ENCODE measurements at places on chromosomes 3 and 15. TPM values are rescaled to one million over a fixed set of nuclear protein-coding genes. Genes with fewer than 3 reads are reported as not detected.

PPM1L gene
- total RNA-seq: 24.2 TPM

TNFAIP8L3 gene
- total RNA-seq: 9.7 TPM

DNAH12 gene
- total RNA-seq: 0.37 TPM

EPHA3 gene
- total RNA-seq: 158 TPM

GATA2 gene
- 19.2 TPM for total RNA-seq

SLC12A8 gene
- 2.9 TPM for total RNA-seq

TM6SF1 gene
- 5.7 TPM for total RNA-seq

PCYT1A gene
- 43.0 TPM for total RNA-seq

FES gene
- total RNA-seq: 27.0 TPM

A4GNT gene
- total RNA-seq: not detected

TIMP4 gene
- 1.3 TPM for total RNA-seq

CHDH gene
- total RNA-seq: 0.58 TPM

DUOXA2 gene
- total RNA-seq: 0.42 TPM

COL6A5 gene
- 6.1 TPM for total RNA-seq

RBPMS2 gene
- 4.0 TPM for total RNA-seq

LACTB gene
- total RNA-seq: 14.4 TPM

GPR27 gene
- total RNA-seq: 2.7 TPM

HRG gene
- total RNA-seq: not detected

TUSC7 gene
- not detected for total RNA-seq

GOLGA6D gene
- not detected for total RNA-seq

DAZL gene
- total RNA-seq: not detected

ADAMTSL3 gene
- total RNA-seq: 56.9 TPM

P2RY13 gene
- total RNA-seq: 2.3 TPM

SKOR1 gene
- total RNA-seq: 0.21 TPM

AGTR1 gene
- total RNA-seq: 8.1 TPM

TMC3 gene
- total RNA-seq: 0.95 TPM

STRIT1 gene
- total RNA-seq: 1.4 TPM

ULK4 gene
- total RNA-seq: 22.4 TPM

GOLGA6L6 gene
- total RNA-seq: not detected

IL20RB gene
- 0.42 TPM for total RNA-seq

NRG4 gene
- 6.1 TPM for total RNA-seq

DHFR2 gene
- 9.5 TPM for total RNA-seq

KIF23 gene
- total RNA-seq: 32.5 TPM

SERPINI2 gene
- 3.9 TPM for total RNA-seq

EPHB3 gene
- total RNA-seq: 28.0 TPM

GOLGA8O gene
- 1.7 TPM for total RNA-seq

PRICKLE2 gene
- total RNA-seq: 89.7 TPM

CHRNA7 gene
- 3.8 TPM for total RNA-seq

PDIA5 gene
- total RNA-seq: 42.5 TPM

ACAA1 gene
- 16.2 TPM for total RNA-seq

GPR15 gene
- total RNA-seq: not detected

SYNM gene
- total RNA-seq: 228 TPM

PLA2G4E gene
- not detected for total RNA-seq

GOLGA8G gene
- total RNA-seq: not detected

SLC51A gene
- total RNA-seq: not detected

CERS3 gene
- 2.3 TPM for total RNA-seq

XCR1 gene
- 1.0 TPM for total RNA-seq

SERF2 gene
- total RNA-seq: 248 TPM

ZNF148 gene
- total RNA-seq: 62.7 TPM

SV2B gene
- 4.5 TPM for total RNA-seq

RARRES1 gene
- total RNA-seq: 26.3 TPM

CHST13 gene
- total RNA-seq: 0.32 TPM

MYRIP gene
- total RNA-seq: 2.9 TPM

IL17RC gene
- 24.7 TPM for total RNA-seq

GMNC gene
- total RNA-seq: 0.26 TPM
